T-helper 2 cell (primary cell): ENCODE measurements at places on chromosomes 5 and 9.

DNA sequence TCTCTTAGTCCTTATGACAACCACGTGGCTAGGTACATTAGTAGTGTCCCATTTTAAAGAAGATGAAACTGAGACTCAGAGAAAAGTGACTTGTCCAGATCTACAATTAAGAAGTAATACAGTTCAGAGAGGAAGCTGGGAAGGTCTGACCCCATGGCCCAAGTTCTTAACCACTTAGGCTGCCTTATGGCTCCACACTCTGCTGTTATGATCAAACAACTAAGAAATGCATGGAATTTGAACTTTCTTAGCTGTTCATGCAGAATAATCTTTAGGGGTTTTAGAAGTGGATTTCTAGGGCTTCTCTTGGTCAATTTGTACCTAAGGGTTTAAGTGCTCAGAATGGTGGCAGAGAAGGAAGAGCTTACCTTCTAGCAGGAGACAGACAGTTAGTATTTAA is 128.0 kb upstream of the MSX2 start:
- DNase-seq: no peak

GRCh38 chr5:147935032-147935431 is 28.7 kb upstream of the C5orf46 start:
- no peak for DNase-seq

DNA sequence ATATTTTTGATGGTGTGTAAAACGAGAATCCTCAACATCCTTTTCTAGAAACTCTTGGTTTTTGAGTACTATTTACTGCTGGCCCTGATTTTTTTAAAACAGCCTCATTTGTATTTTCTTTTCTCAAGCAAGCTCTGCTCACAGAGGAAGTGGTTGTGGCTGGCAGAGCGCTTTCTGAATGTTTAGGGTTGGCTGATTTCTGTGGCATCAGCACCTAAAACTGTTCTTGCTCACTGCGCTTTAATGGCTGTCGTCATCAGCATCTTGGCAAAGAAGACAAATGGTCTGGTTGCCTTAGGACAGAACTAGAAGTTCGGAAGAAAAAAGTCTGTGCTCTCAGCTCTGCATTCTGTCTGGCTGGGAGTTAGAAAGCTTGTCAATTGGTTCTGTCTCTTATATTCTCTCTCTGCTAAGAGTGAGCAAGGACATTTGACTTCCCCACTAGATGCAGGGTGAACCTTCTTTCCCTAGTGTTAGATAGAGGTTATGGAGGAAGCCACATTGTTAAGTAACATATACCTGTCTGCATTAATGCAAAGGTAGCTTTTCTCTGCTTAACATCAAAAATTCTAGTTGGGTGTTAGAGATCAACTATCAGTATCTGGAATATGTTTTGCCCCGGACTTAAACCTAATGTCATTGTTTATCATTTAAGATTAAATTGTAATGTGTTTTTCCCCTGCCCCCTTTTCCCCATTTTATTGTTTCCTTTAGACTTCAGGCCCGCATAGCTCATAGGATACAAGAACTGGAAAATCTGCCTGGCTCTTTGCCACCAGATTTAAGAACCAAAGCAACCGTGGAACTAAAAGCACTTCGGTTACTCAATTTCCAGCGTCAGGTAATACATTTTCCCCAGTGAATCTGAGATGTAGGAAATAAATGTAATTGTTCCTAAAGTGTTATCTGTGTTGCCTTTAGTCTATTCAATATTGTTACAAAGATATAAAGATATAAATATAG is 39.0 kb downstream of the SMARCA2 start:
- no peak for DNase-seq

- no peak for DNase-seq
Measured at GRCh38 chr9:85055506-85056202, 386.1 kb downstream of the NTRK2 start.

- no peak for DNase-seq
Measured at GRCh38 chr9:33459115-33459514, 11.7 kb upstream of the AQP3 start.

DNA sequence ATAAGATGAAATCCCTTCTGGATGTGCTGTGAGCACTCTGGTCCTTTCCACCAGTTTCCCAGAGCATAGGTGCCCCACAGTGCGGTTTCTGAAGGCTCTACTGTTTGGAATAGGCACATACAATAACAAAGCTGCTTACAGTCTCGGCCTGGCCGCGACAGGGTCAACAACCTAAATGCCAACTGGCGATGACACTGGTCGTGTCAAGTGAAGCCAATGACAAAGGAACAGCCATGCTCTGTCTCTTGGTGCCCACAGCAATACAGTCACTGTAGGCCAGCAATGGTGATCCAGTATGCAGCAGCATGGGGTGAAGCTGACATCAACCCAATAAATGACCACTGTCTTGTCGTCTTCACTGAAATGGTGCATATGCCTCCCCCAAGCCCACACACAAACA is 47.8 kb upstream of the EQTN start:
- DNase-seq: no peak

GRCh38 chr5:62263401-62263800 is 42.6 kb upstream of the KIF2A start:
- DNase-seq: no peak

DNA sequence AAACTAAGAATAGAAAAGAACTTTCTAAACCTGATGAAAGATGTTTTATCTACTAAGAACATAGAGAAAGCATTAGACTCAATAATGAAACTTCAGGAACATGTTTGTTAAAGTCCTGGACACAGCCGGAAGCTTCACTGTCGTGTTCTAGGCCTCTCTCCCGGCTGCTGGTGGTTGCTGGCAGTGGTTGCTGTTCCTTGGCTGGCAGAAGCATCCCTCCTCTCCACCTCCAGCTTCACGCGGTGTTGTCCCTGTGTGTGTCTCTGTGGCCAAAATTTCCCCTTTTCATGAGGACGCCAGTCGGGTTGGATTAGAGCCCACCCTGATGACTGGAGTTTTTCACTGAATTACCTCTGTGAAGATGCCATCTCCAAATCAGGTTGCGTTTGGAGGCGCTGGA is 6.5 kb upstream of the MED10 start:
- DNase-seq: no peak

GRCh38 chr5:6833406-6833805 is 120.2 kb downstream of the TENT4A start:
- no peak for DNase-seq

- no peak for DNase-seq
Measured at GRCh38 chr9:110520120-110520701, 59.3 kb downstream of the SVEP1 start.

- no peak for DNase-seq
Measured at GRCh38 chr9:89430995-89431394, 66.9 kb downstream of the SEMA4D start.

- no peak for DNase-seq
Measured at GRCh38 chr9:125532412-125532811, 174.6 kb downstream of the MAPKAP1 start.

GRCh38 chr5:150525163-150525562 is 17.2 kb downstream of the NDST1 start:
- DNase-seq: no peak

DNA sequence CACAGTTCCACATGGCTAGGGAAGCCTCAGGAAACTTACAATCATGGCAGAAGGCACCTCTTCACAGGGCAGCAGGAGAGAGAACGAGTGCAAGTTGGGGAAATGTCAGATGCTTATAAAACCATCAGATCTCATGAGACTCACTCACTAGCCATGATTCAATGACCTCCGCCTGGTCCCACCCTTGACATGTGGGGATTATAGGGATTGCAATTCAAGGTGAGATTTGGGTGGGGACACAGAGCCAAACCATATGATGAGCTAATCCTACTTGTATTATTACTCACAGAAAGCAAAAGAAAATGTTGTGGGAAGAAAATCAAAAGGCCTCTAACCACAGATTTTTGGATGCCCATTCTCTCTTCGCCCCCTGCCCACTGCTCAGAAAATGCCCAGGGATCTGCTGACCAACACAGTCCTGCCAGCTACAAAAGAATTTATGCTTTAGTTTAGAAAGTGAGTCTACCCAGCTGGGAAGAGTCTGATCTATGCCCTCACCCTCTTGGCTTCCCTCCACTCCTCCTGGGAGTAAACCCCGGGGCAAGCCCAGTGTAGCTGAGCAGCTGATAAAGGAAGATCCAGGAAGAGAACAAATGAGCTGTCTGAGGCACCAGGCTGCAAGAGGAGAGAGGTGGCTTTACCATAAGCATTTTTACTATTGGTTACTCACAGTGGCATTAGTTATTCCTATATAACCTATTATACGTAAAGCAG is 53.1 kb downstream of the RNF130 start:
- no peak for DNase-seq

GRCh38 chr5:88092958-88093605 is 175.6 kb downstream of the TMEM161B start:
- DNase-seq: no peak

DNA sequence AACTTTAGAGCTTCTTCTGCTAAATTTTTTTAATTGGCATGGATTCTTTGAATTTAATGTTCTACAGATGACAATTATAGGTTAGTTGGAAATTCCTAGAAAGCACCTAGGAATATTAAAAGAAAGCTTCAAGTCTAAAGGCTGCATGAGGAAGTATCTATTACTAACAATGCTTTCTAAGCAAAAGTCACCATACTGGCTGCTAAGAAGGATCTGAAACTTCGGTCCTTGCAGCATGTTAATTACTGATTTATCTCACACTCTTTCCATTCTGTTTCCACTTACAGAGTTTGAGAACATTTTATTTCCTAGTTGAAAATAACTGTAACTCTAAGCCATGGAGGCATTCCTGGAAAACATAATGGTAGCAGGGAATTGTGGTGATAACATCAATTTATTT is 8.4 kb downstream of the SEMA6A start:
- DNase-seq: no peak

- DNase-seq: no peak
Measured at GRCh38 chr5:95959888-95960666, 1.6 kb downstream of the ELL2 start.

DNA sequence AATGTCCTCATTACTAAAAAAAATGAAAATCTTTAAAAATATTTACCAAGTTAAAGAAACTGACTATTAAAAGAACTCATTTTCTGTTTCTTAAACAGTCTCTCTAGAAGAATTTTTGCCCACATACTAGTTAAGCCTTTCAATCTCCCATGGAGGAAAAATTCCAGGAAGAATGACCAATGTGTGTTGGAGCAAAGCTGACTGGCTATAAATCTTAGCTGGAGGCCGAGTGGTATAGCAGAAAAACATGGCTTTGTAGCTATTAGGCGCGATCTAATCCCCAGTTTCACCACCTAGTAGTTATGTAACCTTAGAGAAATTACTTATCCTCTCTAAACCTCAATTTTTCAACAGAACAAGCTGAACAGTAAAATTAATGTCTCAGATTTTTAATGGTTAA is 135.5 kb upstream of the PRLR start:
- no peak for DNase-seq

- DNase-seq: no peak
Measured at GRCh38 chr9:38233343-38233742, 159.2 kb upstream of the ALDH1B1 start.

DNA sequence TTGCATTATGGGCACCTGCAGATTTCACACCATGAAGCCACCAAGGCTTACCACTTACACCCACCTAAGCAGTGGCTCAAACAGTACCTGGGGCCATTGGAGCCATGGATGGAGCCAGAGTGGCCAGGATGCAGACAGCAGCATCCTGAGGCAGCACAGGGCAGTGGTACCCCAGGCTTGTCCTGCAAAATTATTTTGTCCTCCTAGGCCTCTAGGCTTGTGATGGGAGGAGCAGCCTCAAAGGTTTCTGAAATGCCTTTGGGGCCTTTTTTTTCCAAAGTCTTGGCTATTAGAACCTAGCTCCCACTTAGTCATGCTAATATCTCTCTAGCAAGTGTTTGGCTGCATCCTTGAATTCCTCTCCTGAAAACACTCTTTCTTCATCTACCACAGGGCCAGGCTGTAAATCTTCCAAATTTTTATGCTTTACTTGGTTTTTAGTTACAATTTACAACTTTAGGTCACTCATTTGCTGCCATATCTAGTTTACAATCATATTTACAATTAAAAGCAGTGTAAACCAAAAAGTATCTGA is 15.7 kb downstream of the TMC1 start:
- DNase-seq: no peak

- DNase-seq: no peak
Measured at GRCh38 chr9:91248707-91249106, 113.0 kb downstream of the AUH start.

DNA sequence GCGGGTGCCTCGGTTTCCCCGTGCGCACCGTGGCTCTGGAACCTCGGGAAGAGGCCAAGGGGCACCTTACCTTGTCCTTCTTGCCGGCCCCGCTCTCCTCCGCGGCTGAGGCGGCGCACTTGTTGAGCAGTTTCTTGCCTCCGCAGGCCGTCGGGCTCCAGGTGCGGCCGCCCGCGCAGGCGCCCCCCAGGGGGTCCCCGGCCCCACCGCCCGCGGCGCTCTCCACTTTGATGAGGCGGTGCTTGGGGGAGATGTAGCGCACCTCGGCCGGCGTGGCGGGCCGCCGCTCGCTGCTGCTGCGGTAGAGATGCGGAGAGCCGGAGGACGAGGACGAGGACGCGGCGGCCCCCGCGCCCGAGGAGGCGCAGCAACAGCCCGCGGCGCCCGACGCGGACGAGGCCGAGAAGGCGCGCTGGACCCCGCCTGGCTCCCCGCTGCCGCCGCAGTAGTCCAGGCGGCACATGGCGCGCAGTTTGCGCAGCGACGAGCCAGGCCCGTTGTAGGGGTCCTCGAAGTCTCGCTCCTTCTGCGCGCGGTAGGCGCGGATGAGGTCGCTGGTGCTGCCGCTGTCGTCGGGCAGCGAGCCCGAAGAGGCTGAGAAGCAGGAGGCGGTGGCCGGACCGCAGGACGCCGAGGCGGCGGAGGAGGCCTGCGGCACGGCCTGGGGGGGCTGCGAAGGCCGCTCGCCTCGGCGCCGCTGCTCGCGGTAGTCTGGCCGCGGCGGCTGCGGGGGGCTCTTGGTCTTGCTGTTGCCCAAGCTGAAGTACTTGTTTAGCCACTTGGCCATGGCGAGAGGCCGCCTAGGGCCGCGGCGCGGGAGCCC is 957 bp downstream of the SHB start:
- no peak for DNase-seq

GRCh38 chr9:12819436-12820185 is 44.8 kb downstream of the LURAP1L start:
- no peak for DNase-seq

DNA sequence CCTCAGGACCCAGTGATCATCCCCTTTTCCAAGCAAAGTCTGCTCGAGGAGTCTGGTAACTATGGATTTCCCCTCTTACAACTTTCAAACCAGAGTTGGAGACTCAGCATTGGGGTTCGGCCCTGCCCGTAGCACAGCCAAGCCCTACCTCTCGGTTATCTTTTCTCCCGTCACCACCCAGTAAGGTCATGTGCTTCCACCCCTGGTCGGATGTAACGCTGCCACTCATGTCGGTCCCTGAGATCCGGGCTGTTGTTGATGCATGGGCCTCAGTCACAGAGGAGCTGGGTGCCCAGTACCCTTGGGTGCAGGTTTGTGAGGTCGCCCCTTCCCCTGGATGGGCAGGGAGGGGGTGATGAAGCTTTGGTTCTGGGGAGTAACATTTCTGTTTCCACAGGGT is 1.2 kb downstream of the GALT start:
- no peak for DNase-seq

DNA sequence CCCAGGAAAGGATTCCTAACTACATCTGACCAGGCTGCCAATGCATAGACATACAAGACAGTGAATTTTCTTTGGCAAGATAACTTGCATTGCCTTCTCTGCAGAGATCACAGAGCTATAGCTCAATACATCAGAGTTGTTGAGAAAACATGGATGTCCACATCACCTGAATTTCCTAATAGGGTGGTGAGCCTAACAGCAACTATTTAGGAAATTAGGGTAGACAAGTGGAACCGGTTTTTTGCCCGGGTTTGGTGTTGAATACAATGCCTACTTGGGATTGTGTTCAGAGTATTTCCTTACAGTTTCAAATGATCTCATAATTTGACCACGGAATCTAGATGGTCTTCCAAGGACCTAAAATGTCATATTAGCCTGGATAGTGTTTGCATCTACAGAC is 262.7 kb downstream of the KIF4B start:
- no peak for DNase-seq
